ENCODE measurements at places on chromosomes 3 and 15.

GRCh38 chr15:55654561-55655031 is 66.5 kb upstream of the PYGO1 start:
- DNase-seq, result no peak

- DNase-seq, result no peak
Observed at GRCh38 chr3:40850861-40851260, 326.1 kb downstream of the ZNF621 start.

DNA sequence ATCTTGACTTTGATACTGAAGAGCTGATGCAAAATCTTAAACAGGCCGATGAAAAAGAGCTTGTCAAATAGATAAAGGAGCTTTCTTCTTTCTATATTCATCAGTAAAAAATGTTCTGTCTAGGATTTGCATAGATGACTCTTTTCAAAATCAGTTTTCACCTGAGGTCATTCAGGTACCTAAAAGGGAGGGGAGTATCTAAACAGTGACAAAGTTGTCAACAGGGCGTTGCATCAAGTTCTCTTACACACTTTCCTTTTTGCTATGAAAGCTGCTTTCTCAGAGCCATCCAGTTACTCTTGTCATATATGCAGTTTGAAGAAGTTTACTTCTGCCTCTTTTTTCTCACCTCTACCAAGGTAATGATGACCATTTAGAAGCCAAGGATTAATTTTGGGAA is 60.0 kb downstream of the AKAP13 start:
- no peak for DNase-seq

GRCh38 chr3:198067416-198067815 is 107.4 kb downstream of the LMLN start:
- no peak for DNase-seq

DNA sequence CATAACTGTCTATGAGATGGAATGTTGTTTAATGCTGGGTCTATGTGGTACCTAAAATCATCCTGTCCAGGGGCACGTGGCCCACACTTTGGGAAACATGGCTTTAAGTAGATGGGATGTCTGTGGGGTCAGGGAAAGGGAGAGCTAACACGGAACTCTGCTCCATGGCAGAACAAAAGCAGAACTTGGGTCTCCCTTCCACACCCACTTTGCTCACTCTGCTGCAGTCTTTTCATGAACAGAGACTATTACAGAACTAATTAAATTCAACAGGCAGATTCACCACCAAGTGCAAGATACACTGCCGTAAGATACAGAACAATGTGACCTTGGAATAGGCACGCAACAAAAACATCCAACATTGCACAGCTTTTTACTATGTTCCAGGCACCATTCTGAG is 28.2 kb downstream of the POPDC2 start:
- DNase-seq, result no peak

GRCh38 chr15:38843736-38844590 is 279.3 kb upstream of the RASGRP1 start:
- DNase-seq, result peak; percentile 76

DNA sequence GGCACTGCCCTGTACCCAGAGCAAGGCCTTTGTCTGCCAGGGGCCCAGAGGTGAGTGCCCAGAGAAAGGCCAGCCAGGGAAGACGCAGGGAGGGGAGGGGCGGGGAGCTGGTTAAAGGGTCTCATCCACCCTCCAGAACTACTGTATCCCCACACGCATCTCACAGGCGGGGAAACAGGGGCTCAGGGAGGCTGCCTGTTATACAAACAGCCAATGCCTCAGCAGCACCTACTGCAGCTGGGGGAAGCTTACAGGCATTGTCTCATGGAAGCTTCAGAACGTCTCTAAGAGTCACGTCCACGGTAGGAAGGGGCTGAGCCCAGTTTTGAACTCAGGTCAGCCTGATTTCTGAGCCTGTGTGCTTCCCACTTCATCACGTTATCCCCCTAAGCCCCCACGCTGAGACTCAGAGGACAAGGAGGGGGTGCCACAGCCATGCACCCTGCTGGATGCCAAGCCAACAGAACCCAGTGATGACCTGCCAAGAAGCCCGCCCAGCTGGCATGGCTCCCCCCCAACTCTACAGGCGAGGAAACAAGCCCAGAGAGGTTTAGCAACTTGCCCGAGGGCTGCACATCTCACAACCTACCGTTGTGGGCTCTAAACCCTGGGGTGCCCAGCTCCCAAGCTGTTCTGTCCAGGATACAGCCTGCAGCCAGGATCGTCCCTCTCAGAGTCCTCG is 54.5 kb downstream of the IQSEC1 start:
- DNase-seq, result no peak

DNA sequence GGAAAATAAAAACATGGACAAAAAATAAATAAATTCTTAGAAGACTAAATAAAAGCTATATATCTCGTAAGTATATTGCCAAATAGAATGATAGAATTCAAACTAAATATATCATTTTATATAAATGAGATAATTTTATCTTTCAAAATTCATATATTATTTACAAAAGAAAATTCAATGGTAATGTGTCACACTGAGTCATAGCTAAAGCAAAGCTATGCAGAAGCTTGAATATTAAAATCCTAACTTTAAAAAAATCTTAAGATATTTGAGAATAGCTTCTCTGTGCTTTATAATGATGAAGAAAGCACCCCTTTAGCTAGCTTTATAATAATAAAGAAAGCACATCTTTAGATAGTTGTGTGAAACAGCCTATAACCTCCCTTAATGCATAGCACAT is 1010.8 kb downstream of the OTOL1 start:
- no peak for DNase-seq

DNA sequence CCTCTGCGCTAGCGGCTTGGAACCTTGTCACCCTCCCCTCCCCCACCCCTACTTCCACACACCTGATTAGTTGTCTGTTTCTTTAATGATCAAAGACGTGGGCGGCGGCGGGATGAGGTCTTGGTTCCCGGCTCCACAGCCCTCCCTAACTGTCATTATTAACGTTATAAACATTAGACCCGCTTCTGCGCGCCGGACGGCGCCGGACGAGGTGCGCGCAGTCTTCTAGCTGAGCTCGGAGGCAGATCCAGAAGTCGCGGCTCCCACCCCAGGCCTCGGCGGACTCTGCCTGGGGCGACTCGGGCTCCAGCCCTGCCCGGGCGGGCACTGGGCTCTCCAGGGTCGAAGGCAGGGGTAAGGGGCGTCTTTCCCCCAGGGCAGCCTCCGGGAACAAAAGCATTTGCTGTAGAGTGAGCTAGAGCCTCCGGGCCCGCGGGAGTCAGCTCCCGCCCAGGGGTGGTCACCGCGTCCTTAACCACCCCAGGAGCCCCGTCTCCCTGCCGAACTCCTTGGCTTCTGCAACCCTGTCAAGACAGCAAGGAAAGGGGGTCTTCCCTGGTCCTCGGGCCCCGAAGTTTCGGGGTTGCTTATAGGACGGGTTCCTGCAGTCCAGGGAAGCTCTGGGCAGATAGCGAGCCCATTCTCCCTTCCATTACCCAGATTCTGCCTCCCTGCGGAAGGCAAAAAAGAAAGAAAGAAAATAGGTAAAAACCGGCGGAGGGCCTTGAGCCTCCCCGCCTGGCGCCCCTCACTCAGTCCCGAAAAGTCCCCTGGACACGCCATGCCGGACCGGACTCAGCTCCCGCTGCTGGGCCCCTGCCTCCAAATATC is 2.2 kb upstream of the ISLR2 start:
- DNase-seq, result no peak

- DNase-seq, result peak; percentile 85
Observed at GRCh38 chr3:122679085-122679881, 1.4 kb upstream of the PARP14 start.

- DNase-seq, result no peak
Observed at GRCh38 chr3:73719413-73719851, 94.7 kb upstream of the PDZRN3 start.

DNA sequence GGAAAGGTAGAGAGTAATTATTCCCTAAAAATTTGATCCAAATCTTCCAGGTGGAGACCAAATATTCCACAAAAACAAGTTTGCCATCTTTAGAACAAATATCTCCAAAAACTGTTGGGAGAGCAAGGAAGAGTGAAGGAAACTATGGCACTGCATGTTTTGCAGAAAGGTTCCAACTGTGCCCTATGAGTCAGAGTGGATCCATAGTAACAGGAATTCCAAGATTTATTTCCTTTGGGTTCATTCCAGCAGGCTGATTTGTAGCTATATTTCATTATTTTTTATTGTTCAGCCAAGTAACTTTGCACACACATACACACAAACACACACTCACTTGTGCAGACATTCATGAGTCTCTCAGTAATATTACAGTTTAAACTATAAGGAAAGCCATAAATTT is 459.7 kb upstream of the EPHA6 start:
- DNase-seq, result no peak

- DNase-seq, result no peak
Observed at GRCh38 chr15:60893886-60894285, 335.2 kb downstream of the RORA start.

- DNase-seq, result no peak
Observed at GRCh38 chr3:101781166-101781565, 2.2 kb downstream of the NXPE3 start.

- peak; percentile 65 for DNase-seq
Observed at GRCh38 chr15:40501487-40501886, 30.7 kb downstream of the CHST14 start.
